ENCODE measurements at places on chromosomes 3 and 15.

DNA sequence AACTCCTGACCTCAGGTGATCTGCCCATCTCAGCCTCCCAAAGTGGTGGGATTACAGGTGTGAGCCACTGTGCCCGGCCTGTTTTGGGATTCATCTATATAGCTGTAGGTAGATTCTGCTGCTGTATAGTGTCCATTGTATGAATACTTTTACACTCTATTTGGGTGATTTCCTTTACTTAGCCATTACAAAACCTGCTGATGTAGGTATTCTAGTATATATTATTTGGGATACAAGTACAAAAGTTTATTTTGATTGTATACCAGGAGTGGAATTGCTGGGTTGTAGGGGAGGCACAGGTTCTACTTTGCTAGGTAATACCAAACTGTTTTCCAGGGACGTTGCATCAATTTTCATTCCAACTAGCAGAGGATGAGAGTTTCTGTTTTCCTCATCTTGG is 9.5 kb upstream of the OXSR1 start:
- DNase-seq = no peak

GRCh38 chr15:67608638-67608959 is 66.1 kb downstream of the MAP2K5 start:
- no peak for DNase-seq

- peak; percentile 20 for DNase-seq
These were observed 103.0 kb upstream of the VEPH1 start for GRCh38 chr3:157606011-157606851.

- DNase-seq = no peak
These were observed 48.0 kb upstream of the C15orf39 start for GRCh38 chr15:75153565-75154276.

DNA sequence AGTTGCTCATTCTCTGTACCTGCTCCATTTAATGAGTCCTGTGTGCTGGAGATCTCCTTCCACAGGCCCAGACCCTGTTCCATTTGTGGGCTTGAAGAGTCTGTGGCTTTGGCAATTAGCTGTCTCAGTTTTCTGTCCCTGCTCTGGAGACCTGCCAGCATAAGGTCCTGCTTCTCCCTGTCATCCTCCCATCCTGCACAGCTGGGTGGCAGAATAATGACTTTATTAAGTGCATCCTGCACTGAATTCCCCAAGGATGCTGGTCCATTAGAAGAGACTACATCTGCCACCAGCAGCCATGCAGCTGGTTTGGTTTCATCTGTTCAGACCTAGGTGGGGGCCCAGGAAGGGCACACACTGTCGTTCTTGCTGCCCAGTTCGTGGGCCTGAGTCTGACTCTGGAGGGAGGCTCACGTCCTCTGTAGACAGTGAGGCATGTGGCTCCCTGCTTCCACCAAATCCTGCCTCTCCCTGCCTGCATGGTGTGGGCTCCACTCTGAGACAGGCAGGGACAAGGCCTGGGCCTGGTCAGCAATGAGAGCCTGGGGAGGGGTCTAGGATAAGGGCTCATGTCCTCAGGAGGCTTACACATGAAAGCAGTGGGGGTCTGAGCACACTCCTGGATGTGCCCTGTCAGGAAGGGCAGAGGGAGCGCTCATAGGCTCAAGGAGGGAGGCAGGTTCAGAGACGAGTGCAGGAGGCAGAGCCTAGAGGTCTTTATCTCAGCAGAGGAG is 78.4 kb upstream of the PRR23E start:
- DNase-seq = no peak

GRCh38 chr15:88535607-88536313 is 10.7 kb downstream of the DET1 start:
- no peak for DNase-seq

- DNase-seq = no peak
These were observed 35.4 kb downstream of the SLCO2A1 start for GRCh38 chr3:133994166-133994890.

GRCh38 chr3:66372681-66373350 is 128.0 kb downstream of the LRIG1 start:
- DNase-seq = no peak

- no peak for DNase-seq
These were observed 40.9 kb downstream of the CCR4 start for GRCh38 chr3:32992310-32992686.

GRCh38 chr3:62128051-62128450 is 245.3 kb downstream of the FEZF2 start:
- no peak for DNase-seq

DNA sequence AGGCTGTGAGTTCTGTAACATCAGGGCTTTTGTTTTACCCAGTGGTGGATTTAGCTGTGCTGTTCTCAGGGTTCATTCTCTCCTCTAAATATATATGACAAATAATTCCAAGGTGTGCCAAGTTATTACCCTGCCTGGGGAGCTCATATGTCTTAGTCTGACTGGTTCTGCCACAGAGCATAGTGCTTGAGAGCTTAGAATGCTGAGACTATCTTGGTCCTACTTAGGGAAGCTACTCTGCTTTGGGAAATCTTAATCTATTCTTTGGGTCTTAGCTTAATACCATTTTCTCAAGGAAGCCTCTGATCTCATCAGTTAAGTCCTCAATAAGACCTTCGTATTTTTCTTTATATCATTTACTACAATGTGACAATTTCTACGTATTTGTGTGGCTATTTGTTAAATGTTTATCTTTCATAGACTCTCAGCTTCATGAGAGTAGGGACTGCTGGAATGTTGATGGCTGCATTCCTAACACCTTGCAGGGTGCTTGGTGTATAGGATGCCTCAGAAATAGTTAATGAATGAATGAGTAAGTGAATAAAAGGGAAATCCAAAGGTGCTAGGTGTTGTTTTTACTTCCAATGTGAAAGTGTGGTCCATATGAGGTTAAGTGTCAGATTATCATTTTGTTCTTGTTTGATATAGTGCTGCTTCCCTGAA is 1.8 kb downstream of the OTOL1 start:
- DNase-seq = no peak

All from activated CD8-positive, alpha-beta memory T cell treated with anti-CD3 and anti-CD28 coated beads for 48 hours (primary cell).